ENCODE measurements at places on chromosomes 2 and 18. TPM values are rescaled to one million over a fixed set of nuclear protein-coding genes. Genes with fewer than 3 reads are reported as not detected.

- no peak for DNase-seq
Observed at GRCh38 chr2:108370080-108370479, 7.7 kb upstream of the SULT1C4 start.

DNA sequence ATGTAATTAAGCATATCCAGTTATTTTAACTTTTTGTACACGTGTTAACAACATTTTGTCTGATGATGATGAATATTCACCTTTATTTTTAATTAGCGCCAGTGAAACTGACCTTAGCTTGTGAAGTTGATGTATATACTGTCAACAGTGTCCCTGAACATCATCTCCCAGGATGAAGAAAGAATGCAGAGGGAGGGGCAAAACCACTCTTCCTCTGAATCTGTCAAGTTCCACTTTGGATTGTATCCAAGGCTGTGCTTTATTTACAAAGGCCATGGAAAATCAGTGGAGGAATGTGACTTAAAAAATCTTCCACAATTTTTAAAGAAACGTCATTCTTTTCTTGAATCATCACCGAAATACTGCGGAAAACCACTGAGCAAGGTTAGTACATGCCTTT is 4.5 kb upstream of the RMDN2 start:
- no peak for DNase-seq

DNA sequence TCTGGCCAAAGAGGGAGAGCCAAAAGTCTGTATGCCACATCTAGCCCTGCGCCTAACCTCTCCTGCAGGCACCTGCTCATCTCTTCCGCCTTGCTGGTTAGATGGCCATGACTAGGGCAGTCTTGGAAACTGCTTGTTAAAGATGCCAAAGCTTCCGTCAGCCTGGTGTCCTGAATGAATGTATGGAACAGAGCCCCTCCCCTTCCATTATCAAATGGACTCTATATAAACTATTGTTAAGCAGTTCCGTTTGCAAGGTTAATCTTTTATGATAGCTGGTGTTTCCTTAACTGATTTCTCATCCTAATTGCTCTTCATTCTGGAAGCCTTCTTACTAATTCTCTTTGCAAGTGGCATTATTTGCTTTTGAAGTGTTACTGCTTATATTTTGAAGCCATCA is 87.1 kb downstream of the ATP9B start:
- no peak for DNase-seq

TCF23 gene
- total RNA-seq = not detected

AKAIN1 gene
- not detected for total RNA-seq

CNTNAP5 gene
- total RNA-seq = not detected

DSEL gene
- total RNA-seq = 0.53 TPM

GRCh38 chr18:7155092-7155491 is 37.5 kb upstream of the LAMA1 start:
- no peak for DNase-seq

- no peak for DNase-seq
Observed at GRCh38 chr2:215577356-215577755, 141.5 kb upstream of the FN1 start.

- DNase-seq = no peak
Observed at GRCh38 chr18:48735080-48735676, 196.3 kb downstream of the CTIF start.

- no peak for DNase-seq
Observed at GRCh38 chr2:141187075-141187439, 943.8 kb downstream of the LRP1B start.

Measured in CD8-positive, alpha-beta T cell (primary cell).